NCI-H1694 treated with DMSO at 0.1 percent for 48 hours (cell line): ENCODE measurements at places on chromosomes 16 and 17.

- DNase-seq = no peak
These were observed 32.3 kb upstream of the PRKCA start for GRCh38 chr17:66270106-66270505.

DNA sequence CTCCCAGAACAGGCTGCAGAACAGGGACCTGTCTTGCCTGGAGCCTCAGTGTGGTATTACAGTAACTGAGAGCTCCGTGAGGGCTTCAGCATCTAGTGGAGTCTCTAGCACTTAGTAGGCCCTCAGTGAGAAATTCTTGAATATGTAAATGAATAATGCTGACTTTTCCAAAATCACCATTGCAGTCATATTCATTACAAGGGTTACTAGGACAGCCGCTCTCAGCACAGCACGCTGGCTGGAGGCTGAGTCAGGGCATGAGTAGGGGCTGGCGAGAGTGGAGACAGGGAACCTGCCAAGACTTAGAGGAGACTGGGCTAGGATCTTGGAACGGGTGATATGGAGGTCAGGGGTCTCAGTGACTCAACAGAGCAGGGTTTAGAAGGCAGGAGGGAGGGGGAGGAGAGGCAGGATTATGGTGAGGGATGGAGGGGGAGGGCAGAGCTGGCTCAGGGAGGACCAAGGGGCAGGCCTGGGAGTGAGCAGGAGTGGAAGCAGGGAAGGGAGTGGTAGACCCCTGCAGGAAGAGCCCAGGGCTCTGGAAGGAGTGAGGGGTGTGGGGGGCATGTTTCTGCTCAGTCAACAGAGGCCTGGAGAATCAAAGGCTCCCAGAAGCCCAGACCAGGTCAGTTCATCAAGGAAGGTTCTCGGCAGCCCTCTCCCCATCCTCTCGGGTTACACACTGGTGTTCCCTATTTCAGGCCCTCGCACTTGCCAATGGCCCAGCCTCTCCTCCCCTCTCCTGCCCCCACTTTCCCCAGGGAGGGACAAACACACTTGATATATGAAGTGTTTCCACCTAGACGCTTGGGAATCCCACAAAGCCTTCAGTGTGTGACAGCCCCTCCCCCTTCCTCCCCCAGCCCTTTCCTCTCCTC, 42.3 kb downstream of the FZD2 start:
- no peak for DNase-seq

DNA sequence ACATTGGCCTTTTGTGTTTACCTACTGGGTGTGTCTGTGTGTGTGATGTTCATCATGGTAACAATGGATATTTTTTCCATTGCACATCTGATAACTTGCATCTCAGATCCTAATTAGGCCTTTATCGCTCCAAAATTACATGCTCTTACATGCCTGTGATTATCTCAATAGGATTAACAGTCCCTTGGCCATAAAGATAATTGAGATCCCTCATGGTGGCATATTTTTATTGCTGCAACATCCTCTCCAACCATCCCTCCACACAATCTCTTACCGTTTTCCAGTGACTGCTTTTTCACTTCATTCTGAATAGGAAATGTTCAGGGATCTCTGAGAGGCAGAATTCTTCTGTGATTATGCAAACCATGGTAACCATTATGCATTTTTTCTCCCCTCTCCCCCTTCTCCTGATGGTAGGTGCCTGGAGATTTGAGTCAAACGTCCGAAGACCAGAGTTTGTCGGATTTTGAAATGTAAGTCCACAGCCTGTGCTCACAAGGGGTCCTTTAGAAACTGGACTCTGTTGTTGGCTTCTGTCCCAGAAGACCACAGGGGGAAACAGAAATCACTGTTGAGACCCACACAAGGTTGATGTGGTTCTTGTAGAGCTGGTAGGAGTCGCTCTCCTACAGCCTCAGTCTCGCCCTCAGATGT, 405.5 kb downstream of the CPPED1 start:
- DNase-seq = no peak

DNA sequence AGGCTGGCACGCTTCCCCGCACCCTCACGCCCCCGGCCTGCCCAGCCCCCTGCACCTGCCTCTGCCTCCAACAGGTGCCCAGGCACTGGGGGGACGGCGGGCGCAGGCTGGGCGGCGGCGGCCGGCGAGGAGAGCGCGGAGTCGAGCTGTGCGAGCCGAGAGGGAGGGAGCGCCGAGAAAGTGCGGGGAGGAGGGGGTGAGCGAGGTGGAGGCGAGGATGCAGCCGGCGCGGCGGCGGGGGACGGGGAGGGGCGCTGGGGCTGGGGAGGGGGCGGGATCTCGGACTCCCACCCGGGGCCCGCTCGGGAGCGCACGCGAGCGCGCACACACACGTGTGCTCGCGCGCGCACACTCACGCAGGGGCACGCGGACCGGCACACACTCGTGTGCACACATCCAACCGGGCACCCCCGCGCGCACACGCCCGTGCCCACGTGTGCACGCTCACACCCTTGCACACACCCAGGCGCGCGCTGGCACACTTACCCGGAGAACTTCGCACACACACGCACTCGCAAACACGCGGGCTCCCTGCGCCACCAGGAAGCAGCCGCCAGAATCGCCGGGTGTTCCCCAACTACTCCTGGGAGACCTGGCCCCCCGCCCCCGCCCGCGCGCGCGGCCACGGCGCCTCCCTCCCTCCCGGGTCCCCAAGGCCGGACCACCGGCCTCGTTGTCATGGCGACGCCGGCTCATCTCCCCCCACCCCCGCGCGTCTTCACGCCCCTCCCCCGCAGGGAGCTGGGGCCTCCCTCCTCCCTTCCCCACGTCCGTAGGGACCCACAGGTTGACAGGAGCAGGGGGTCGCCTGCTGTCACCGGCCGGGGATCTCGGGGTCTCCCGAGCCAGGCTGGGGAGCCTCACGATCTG, at the start of gene DOC2A:
TSS of gene DOC2A (minus strand) at position 184 of the 870 bp plus-strand sequence. CDS start 805 bp downstream, outside the sequence.
- DNase-seq = no peak

GRCh38 chr17:12600349-12600748, 65.3 kb upstream of the MYOCD start:
- no peak for DNase-seq

- DNase-seq = no peak
These were observed 58.0 kb downstream of the PIGL start for GRCh38 chr17:16275024-16275423.

GRCh38 chr16:19094542-19095365, 19.0 kb upstream of the ITPRIPL2 start:
- no peak for DNase-seq

- DNase-seq = no peak
These were observed 174.8 kb downstream of the UTP18 start for GRCh38 chr17:51435171-51435552.

- DNase-seq = no peak
These were observed 251.1 kb upstream of the CDH5 start for GRCh38 chr16:66115373-66115772.

GRCh38 chr17:48153691-48154358, 46.3 kb downstream of the SNX11 start:
- peak; percentile 59 for DNase-seq
